ENCODE measurements at places on chromosomes 16 and 17.

DNA sequence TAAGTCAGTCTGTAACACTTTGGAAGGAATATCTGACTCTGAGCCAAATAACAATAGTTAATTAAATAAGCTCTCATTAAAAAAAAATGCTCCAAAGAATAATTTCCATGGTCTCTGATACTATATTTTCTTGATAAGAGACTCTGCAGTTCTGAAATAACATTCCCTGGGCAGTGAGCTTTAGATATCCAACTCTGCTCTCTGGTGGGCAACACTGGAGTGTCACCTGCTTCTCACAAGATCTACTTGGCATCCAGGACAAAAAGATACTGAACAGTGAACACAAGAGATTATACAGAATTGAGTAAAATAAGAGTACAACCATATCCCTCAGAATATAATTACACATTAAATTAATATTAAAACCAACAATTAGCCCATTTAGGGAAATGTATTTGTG lies 13.7 kb downstream of the BLMH start:
- DNase-seq: peak; percentile 8

- no peak for DNase-seq
Measured at GRCh38 chr17:48540213-48540612, 4.7 kb downstream of the HOXB2 start.

- no peak for DNase-seq
Measured at GRCh38 chr17:16944334-16945135, 27.4 kb downstream of the TNFRSF13B start.

DNA sequence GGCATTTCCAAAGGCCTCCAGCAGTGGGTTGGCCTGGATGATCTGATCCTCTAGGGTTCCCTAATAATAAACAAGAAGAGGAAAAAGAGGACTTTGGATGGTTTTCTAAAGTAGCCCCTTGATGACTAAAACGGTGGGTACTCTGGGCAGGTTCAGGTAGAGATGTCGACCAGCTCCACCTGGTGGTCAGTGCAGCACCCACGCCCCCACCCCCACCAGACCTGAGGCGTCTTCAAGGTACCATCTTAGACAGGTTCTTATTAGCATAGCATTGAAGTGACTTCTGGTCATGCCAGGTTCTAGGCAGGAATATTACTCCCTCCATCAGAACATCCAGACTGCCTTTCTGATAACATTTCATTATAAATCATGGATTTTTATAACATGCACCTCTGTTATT lies 15.0 kb downstream of the MYH13 start:
- DNase-seq: peak; percentile 16

DNA sequence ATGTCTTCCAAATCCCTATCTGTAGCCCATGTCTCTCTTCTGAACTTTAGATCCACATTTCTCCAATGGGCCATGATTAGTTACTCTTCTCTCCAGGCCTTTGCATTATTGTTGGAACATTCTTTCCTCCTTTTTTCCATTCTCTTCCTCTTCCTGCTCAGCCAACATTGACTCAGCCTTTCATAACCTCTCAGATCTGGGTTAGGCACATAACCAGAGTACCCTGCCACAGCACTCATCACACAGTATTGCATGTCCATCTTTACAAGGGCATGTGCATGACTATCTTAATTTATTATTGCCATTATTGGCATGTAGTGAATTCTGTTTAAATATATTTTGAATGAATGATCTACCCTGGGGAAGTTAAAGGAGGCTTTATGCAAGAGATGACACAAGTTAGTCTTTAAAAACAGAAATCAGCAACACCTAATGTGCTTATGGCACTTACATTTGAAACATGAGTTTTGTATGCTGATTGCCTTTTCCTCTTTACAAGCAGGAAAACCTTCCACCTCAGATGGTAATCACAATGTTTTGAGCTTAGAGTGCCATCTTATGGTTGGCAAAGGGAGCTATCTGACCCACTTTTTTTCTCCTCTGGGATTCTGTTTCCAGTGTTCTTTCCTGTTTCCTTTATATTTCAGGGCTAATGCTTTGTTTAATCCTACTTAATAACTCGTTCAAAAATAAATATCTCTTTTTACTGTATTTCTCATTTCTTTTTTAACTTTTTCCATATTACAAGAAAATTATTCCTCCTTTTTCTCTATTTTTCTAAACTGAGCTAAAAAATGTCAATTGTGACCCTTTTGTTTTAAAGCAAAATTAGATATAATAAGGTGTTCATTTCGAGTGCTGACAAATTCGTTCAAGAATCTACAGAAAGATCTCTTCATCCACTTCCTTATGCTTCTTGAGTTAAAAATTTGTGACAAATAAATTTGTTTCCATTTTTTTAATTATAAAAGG lies 151.0 kb upstream of the RBL2 start:
- DNase-seq: no peak

DNA sequence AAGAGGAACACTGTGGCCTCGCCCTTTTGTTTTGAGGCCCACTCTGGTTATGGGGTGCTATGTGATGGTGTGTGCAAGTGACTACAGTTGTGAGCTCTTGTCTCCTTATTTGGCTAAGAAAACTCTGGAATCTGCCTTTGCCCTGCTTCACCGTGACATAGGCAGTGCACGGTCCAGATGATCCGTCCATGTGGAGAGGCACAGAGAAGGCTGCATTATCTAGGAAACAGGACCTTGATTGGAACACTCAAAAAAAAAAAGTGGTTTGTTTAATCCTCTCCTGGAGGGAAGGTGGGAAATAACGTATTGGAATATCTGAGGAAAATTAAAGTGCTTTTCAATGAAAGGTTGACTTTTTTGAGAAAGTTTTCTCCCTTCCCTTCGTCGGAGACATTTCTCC lies 233.3 kb downstream of the CHD9NB start:
- no peak for DNase-seq

GRCh38 chr17:50352693-50353599 lies 7.0 kb downstream of the XYLT2 start:
- DNase-seq: no peak

All from CD4-positive, alpha-beta T cell treated with Interleukin-17A for 4 hours (primary cell).